ENCODE measurements at places on chromosomes 12 and 14.

GRCh38 chr14:93676416-93676958 is 111.8 kb downstream of the PRIMA1 start:
- no peak for DNase-seq

GRCh38 chr12:101019201-101019600 is 190.8 kb downstream of the SLC5A8 start:
- DNase-seq, result no peak

GRCh38 chr14:29926701-29927375 is 809 bp downstream of the PRKD1 start:
- DNase-seq, result peak; percentile 64

GRCh38 chr14:85415015-85415712 is 114.8 kb upstream of the FLRT2 start:
- DNase-seq, result no peak

DNA sequence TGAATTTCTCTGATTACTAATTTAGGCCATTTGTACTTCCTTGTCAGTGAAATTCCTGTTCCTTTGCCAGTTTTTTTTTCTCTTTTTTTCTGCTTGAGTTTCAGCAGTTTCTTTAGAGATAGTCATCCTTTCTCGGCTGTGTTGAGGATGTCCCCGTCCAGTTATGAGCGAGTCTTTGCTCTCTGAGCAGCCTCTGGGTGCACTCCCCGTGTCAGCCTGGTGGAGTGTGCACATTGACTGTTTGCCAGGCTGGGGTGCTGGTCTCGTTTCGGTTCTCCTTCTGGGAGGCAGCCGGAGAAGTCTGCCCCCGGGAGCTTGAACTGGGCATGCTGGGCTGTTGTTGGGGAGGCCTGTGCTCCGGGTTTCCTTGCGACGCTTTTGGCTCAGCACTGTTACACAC is 3.0 kb downstream of the PACS2 start:
- DNase-seq, result no peak

GRCh38 chr14:68372368-68372767 is 420.5 kb downstream of the ZFP36L1 start:
- DNase-seq, result no peak

DNA sequence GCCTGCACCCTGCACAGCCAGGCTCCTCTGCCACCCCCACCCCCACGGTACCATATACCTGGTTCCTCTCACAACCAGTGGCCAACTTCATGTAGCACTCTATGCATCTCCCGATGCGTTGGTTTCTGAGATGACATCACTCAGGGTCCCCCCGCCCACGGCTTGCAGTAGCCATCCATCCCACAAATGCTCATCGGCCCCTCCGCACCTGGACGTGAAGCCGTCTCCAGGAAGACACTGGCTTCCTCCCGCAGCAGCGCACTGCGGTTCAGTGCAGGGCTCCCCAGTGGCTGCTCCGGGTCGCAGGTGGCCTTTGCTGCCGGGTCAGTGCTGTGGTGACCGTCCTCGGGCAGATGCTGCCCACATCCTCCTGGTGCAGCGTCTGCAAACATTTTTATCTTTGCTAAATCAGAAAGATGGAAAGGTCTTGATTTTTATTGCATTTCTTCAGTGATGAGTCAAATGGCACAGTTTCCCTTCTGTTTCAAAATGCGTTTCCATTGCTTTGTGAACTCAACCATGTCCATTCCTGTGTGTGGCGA is 27.5 kb upstream of the MMP17 start:
- no peak for DNase-seq

GRCh38 chr14:51008446-51008845 is 64.2 kb upstream of the PYGL start:
- no peak for DNase-seq

DNA sequence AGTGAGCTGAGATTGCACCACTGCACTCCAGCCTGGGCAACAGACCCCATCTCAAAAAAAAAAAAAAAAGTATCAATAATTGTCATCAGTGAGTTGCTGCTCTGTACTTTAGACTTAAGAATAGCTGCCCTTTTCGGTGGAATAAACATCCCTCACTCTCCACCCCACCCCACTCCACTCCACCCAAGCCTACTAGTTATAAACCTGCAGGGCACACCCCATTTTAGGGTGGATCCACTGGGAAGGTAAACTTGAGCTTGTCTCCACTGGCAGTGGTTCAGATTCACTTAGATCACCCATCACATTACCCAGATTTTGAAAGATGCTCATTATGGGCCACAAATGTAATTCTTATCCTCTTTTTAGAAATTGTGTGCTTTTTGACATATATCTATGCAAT is 106.4 kb downstream of the GPR135 start:
- DNase-seq, result no peak

DNA sequence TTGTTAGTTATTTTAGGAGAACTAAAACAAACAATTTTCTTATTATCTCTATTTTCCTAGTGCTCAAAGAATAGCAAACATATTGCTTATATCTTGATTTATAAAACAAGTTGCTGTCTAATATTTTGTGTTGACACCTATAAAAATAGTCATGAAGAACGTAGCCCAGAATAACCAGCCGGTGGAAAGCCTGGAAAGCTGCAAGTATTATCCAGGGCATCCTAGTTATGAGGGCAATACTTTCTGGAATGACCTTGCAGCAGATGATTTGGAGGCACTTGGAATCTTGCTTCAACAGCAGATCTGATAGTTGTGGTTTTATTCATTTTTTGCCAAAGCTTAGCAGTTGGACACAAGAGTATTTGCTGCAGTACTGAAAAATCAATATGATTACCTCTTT is 948.7 kb downstream of the LRFN5 start:
- no peak for DNase-seq

DNA sequence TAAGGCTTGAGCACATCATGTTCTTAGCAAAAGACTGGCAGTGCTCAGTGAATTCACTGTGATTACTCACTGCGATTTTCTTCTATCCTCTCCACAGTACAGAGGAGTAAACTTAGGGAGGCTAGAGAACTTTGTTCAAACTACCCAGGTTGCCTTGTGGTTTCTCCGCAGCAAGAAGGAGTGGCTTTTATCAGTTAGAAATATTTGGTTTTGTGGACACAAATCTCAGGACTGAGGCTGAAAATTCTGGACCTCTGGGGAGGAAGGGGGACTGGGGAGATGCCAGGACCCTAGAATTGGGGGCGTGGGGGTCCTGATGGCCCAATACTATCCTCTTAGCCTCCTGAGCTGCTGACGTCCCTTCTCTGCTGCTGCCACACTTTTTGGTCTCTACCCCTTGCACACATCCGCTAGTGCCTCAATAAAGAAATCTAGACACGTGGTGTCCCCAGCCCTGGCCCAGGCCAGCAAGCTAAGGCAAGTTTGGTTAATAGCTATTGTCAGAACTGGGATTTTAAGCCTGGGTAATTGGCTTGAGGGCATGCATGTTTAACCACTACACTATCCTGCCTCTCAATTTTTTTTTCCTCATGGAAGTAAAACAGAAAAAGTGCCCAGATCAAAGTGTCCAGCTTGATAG is 842 bp downstream of the OAS2 start:
- DNase-seq, result no peak

DNA sequence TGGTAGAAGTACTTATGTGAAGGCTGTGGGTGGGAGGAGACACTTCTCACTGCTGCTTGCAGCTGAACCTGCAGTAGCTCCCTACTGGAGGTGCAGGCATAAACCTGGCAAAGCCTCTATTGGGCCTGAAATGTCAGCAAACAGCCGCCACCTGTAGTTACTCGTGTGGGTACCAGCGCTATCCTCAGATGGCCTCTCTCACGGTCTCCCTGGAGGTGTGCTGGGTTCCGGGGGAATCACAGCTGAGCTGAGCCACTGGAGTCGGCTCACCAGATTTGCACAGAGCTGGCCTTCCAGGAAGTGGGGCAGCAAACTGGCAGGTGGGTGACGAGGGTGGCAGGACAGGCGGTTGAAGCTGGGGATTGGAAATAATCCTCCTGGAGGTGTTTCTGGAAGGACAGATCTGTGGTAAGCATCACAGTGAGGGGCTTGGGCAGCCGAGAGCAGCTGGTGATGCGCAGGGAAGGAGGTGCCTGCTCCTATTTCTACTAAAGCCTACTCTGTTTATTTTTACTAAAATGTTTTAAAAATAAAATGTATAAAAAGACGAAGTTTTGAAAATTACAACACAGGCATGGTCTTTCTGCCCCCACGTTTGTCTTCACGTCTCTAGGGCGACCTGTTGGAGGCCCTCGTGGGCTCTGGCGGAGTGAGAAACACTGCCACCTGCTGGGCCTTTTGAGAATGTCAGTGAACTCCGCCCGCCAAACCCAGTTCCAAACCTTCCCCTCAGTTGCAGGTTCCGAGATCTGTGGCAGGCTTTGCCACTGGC is 67.8 kb upstream of the PLEKHG3 start:
- peak; percentile 51 for DNase-seq

DNA sequence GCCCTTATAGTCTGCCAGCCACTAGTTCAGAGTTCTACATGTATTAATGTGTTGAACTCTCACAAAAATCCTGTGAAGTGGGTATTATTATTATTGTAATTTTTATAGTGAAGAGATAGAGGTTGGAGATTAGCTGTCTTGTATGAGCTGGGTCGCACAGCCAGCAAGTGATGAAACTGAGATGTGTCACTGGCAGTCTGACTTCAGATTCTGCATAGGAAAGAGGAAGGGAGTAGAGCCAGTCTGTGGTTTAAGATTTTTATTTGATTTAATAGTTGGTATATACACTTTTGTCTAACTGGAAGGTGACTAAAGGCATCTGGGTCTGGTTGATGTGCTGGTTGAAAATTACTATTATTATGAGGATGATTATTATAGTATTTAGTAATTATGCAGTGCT is 5.8 kb upstream of the FRS2 start:
- no peak for DNase-seq

DNA sequence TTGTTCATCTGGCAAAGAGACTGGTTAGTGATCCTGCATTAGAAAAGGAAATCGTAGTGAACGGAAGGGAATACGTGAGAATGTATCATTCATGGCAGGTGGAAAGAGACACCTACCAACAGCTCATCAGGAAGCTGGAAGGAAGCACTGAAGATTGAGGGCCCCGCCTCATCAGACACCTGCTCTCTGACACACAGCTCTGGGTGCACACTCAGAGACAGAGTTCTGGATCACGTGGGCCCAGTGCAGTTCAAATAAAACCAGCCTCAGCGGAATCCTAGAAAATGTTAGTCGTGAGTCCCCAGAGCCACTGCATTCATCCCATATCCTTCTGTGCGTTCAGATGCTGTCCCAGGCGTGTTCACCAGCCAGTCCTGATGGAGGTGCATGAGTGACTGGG is 129.7 kb downstream of the GLT1D1 start:
- no peak for DNase-seq

DNA sequence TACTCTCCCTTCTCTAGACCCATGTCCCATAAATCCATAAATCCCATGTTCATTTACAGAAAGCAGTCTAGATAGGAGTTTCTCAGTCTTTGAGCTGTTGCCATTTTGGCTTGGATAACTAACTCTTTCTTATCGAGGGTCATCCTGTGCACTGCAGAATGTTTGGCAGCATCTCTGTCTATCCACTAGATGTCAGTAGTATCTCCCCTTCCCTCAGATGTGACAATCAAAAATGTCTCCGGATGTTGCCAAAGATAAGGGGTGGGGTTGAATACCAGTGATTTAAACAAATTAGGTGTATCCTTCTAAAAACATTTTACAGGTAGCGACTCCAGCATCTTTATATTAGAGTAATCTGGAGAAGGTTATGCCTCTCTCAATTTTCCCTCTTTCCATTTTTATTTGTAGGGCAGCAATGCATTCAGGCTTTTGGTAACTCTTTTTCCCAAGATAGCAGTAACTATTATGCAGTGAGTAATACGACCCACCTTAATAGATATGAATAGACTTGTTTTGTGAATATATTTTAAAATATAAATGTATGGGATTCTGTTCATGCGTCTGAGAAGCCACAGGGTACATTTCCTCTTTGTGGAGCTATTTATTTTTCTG is 100.7 kb downstream of the LRRK2 start:
- DNase-seq, result peak; percentile 32

GRCh38 chr12:14621826-14622225 is 54.1 kb upstream of the PLBD1 start:
- no peak for DNase-seq

DNA sequence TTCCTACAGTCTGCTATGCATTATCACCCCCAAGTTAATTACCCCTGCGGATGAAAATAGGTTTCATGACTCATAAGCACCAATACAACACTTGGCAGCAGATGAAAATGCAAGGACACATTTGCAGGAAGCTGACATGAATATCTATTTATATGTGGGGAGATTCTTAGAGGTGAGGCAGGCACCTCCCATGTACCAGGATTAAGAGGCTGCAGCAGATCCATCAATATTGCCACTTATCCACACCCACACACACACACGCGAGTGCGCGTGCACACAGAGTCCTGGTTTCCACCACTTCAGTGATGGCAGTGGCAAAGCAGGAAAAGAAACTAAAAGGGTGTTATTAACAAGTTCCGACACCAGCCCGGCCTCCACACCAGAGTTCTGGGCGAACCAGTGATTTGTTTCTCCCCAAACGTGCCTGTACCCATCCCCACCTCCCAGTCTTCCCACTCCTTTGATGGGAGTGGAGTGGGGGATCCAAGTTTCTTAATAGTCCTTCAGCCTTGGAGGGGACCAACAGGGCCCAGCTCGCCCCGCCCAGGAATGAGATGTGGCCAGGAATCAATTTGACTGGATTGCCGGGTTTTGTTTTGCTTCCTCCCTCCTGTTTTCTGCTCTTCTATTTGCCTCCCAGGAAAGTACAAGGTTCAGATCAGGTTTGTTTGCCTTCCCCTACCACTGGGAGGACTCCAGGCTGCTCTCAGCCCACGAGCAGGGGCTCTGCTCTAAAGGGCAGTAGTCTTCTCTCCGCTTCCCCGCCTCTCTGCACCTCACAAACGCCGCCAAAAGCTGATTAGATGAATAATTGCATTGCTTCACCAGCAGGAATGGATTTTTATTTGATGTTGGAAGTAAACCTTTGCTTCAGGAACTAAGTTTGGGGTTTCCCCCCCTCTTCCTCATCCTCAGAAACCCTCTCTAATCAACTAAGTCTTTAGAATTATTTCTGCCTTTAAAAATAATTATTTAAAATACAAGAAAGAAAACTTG is 5.2 kb downstream of the IRF2BPL start:
- no peak for DNase-seq

DNA sequence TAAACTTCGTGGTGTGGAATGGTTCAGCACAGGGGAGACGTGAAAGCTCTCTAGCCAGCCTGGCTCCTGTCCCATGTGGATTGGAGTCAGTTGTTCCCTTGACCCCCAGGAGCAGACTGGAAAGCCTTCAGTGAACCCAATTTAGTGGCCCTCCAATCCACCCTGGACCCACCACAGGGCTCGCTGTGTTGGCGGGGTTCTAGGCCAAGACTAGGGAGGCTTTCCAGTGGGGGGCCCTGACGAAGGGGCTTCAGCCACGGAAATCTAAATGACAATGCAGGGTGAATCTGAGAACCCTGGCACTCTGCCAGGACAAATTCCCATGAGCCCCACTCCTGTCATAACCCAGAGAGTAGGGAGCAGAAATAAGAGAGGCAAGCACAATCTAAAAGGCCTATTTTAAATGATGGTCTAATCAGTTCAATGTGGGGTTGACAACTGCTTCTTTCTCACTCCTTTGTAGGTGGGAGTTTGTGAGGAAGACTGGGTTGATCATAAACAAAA is 110.8 kb downstream of the SLC35F4 start:
- DNase-seq, result no peak

DNA sequence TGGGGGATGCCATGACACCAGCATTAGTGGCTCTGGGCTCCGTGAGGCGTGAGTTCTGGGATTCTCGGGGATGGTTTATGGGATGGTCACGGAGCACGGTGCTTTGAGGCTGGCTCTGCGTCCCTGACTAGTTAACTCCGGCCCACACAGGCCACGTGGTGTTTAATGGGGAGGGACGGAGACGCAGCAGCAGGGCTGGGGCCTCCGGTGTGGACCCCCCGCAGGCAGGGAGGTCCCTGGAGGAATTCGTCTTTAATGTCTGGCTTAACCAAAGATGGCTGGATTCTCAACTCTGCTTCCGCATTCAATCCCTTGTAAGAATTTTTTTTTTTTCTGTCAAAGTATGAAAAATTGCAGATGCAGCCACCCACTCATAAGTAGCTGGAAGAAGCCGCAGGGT is 86.4 kb upstream of the RFLNA start:
- no peak for DNase-seq

All from NCI-H146 (cell line).